CD4-positive, alpha-beta T cell treated with Interleukin-15 for 1 hour (primary cell): ENCODE measurements at places on chromosomes 16 and 17.

GRCh38 chr17:32536736-32537643 is 50.2 kb downstream of the CDK5R1 start:
- no peak for DNase-seq

DNA sequence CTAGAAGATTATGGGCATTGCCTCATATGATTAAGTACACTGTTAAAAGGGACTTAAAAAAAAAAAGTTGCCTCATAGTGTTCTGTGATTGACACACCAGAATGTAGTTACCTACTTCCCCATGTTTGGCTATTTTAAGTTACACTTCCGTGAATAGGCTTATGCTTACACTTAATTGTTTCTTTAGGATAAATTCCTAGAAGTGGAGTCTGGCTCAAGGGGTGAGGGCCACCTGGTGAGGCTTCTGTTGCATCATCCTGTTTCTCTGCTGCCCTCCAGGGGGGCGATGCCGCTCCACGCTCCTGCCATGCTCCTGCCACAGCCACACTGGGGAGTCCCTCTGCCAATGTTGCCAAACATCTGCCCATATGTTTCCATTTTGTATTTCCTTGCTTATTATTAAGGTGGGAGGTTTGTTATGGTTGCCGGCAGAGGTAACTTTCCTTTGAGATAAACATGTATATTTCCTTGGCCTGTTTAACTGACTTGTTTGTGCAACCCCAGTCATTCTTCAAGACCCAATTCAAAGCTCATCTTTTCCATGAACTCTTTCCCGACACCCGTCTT is 73.1 kb downstream of the KSR1 start:
- DNase-seq: peak; percentile 24

DNA sequence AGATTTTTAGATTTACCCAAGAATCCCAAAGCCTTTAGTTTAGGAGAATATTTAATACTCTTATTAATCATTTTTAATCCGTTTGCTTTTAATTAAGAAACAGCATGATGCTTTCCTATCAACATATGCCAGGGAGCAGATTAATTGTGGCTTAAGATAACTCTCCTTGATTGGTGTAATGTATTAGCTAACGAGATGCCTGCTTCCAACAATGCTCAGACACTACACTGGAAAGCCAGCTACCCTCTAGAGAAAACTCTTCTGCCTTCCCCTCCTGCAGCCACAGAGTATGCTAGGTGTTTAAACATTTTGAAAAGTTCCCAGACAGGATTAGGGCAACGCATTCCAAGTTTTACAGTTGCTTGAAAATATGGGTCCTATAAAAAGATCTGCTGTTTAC is 142.2 kb downstream of the AATF start:
- DNase-seq: no peak

DNA sequence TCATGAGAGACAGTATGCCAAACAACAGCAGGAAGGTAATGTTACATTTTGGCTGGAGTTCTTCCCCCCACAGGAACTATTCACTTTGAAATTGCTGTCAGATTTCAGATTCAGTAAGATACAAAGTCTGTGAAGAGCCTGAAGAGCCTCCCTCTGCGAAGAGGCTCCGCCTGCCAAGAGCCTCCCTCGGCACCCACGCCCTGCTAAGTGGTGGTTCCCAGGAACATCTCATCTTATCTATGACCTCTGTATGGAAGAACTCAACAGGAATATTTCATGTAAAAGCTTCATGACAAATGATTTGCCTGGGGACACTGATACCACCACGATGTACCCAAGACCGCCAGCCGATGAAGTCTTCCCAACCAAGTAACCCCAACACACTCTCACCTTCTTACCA is 3.2 kb downstream of the ZC3H7A start:
- DNase-seq: no peak

DNA sequence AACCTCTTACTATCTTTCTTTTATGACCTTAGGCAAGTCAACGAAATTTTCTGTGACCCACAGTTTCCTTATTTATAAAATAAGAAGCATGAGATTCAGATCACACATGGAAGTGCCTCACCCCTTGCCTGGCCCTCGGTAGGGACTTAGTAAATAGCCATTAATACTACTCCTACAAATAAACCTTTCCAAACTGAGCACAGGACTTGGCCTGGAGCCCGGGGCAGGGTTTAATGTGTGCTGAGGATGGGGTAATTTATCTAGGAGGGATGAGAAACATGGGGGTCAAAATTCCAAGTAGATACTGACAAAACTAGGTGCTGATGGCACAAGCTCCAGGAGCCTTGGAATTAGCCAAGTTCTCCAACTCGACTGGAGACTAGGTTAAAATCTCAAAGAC is 35.0 kb downstream of the PITPNC1 start:
- DNase-seq: no peak

DNA sequence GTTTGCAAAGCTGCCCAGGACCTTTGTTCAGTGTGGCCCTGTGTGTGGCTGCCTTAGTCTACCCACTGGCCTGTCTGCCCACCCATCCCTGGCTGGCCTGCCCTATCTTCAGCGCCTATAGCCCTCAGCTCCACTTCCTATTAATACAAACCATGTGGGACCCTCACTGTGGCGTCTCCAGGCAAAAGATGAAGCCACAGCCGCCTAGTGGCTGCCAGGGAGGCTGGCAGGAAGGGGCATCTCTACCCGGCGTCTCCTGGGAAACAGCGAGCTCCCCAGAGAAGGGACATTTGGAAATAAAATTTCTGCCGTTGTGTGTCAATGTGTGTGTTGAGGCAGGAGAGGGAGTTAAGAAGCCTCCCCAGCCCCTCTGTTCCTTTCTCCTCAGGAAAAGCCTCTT is 31.5 kb downstream of the NEUROD2 start:
- DNase-seq: no peak

DNA sequence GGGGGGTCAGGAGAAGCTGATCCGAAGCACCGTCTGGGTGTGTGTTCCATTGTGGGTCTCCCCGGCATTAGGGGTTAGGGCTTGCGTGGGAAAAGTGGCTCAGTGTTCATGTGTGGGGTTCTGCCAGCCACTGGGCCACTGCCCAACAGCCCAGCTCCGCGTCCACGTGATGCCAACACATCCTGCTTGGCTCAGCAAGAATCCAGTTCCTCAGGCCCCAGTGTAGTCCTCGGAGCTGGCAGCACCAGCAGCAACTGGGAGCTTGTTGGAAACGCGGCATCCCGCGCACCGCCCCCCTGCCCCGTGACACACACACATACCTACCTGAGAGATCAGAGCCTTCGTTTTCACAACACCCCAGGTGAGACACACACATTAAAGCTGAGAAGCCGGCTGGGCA is 18.9 kb downstream of the LGALS9 start:
- no peak for DNase-seq

- no peak for DNase-seq
These were observed 46.0 kb upstream of the ERCC4 start for GRCh38 chr16:13873835-13874438.
